Activated T-cell treated with anti-CD3 and anti-CD28 coated beads for 4 hours (primary cell): ENCODE measurements at places on chromosomes 2 and 18.

- no peak for DNase-seq
Observed at GRCh38 chr2:113980946-113981345, 91.1 kb downstream of the ACTR3 start.

GRCh38 chr18:79403723-79404566, 8.2 kb downstream of the NFATC1 start:
- DNase-seq, result no peak

DNA sequence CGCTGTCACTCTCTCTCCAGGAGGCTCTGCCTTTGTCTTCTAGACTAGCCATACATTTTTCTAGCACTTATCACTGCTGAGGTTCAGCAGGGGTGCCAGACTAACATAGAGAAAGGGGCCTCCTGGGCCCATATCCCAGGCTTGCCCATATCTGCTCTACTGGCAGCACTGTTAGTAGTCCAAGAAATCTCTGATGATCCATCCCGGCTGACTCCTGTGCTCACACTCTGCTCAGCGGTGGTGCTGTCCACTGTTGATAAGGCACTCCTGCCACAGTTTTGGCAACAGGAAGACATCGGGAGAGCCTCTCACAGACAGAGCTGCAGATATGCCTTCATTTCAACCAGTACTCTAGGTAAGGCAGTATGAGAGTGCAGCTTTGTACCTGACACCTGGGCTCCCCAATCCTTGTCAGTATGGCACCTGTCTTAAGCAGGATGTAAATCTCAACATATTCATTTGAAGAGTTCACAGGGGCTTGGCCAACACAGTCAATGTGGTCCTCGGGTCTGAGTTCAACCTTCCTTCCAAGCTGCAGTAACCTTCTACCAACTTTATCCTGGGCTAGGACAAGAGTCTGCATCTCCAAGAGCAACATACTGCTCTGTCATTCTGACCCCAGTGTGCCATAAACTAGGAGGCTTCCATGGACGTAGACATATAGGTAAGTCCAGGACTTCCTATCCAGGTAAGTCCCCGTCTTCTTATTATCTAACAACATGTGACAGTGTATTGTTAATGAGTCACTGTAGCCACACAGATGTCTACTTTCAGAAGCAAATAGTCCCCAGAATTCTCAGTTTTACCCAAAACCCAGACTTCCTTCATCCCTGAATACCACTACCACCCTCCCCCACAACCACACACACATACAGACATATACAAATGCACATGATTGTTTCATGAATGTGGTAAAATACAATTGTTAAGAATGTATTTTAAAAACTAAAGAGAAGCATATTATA, 16.2 kb downstream of the KLF7 start:
- DNase-seq, result no peak

DNA sequence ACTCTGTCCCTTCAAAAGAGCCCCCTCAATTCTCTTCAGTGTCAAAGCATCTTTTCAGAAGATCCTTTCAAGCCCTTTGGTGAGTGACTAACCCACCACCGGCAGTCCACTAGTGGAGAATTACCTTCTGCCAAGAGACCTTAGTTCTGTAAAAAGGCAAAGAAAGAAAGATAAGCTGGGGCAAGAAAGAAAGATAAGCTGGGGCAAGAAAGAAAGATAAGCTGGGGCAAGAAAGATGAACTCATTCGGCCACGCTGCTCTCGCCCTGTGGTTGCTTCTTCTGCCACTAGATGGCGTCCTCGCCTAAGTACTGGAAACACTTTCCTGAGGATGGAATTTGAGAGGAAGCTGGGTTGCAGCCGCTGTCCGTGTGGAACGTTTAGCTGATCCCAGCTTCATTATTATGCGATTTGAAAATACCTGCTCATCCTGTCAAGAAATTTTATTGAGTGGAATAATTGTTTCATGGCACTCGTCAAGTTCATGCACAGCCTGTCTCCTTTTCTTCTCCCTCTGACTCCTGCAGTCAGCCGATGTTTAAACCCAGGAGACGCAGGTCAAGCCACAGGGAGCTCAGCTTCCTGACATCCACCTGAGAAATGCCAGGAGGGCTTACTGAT, 17.3 kb upstream of the ANXA4 start:
- DNase-seq, result peak; percentile 88

- DNase-seq, result no peak
Observed at GRCh38 chr2:113150258-113150601, 22.8 kb downstream of the IL1RN start.

GRCh38 chr2:234378440-234378839, 118.4 kb downstream of the ARL4C start:
- no peak for DNase-seq

- no peak for DNase-seq
Observed at GRCh38 chr2:233706720-233707119, 6.0 kb upstream of the UGT1A5 start.

DNA sequence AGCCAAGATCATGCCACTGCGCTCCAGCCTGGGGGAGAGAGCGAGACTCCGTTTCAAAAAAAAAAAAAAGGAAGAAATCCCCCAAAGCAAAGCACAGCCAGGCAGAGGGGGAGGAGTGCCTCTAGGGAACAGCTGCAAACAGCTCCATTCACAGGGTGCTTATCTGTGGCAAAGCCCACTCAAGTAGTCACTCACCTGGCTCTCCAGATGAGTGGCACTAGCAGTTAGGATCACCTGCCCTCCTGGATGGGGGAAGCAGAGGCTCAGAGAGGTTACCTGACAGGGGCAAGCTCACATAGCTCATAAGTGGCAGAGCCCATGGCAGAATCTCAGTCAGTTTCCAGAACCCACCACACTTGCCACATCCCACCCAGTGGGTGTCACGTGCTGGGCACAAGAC, 30.3 kb downstream of the TFCP2L1 start:
- no peak for DNase-seq

GRCh38 chr2:223363085-223363484, 239.1 kb downstream of the SCG2 start:
- DNase-seq, result no peak

DNA sequence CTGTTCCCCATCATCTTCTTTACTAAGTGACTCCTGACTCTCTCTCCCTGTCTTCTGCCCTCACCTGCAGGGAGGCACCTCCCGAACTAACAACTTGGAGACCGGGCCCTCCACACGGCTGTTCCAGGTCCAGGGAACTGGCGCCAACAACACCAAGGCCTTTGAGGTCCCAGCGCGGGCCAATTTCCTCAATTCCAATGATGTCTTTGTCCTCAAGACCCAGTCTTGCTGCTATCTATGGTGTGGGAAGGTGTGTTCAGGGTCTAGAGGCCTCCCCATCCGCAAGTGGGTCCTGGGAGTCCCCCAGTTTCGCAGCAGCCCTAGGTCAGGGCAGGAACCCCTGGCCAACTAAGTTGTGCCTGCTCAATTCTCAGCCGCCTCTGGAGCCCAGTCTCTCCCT, 15.5 kb downstream of the VIL1 start:
- no peak for DNase-seq

- DNase-seq, result no peak
Observed at GRCh38 chr2:172478353-172478752, 51.0 kb downstream of the ITGA6 start.

DNA sequence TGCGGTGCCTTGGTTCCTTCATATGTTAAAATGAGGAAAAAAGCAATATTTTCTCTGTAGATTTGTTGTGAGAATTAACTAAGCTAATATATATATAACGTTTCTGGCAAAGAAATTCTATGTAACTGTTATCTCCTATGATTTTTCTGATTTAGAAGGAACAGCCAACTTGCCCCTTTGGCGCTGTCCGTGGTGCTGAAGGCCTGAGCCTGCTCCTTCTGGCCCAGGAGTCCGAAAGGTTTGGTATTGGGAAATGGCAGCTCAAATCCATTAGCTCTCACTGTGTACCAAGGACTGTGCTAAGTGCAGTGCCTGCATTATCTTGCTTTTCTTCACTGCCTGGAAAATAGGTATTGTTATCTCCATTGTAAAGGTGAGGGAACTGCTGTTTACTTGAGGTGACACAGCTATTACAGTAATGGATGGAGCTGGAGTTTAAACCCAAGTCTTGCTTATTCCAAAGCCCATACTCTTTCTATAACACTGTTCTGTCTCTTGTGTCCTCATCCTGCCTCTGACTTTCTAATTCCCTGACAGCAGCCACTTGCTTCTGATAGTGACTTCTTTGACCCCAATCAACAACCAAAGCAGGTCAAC, 52.2 kb downstream of the C1QL2 start:
- no peak for DNase-seq

GRCh38 chr18:34723143-34723542, 13.0 kb downstream of the DTNA start:
- no peak for DNase-seq

GRCh38 chr18:61727241-61728193, 165.3 kb downstream of the RNF152 start:
- DNase-seq, result no peak

GRCh38 chr18:55779691-55780585, 191.9 kb upstream of the TCF4 start:
- no peak for DNase-seq

DNA sequence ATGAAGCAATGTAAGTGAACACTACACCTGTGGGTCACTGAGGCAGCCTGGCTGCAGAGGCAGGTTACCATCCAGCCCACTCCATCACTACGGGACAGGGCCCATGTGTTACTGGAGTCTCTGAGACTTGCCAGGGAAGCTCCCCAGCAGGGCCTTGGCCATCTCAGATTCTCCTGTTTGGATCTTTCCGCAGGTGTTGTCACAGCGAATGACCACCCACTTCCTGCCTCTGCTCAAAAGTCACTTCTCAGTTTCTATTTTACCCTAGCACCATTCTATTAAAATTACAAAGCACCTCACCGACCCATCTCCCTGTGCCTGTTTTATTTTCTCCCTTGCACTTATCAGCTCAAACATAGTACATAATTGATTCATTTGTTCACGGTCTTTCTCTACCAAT, 34.5 kb upstream of the L3MBTL4 start:
- DNase-seq, result no peak

- DNase-seq, result no peak
Observed at GRCh38 chr18:25066516-25066915, 285.4 kb downstream of the ZNF521 start.

DNA sequence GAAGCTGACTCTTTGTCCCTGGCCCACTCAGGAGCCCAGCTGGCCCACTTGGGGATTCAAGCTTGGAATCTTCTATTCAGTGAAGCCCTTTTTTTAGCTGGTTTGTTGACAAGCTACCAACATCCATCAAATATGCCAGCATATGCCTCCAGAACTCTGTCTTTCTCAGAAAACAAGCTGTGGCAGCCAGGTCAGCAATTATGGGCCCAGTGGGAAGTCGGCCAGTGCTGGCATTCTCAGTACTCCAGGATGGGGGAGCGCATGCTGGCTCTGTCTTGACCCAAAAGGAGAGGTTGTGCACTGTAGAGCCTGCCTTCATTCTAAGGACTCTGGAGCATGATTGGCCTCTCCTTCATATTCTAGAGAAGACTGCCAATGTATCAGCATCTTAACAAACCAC, 401.5 kb downstream of the CNTNAP5 start:
- no peak for DNase-seq

GRCh38 chr18:13336841-13337240, 118.3 kb downstream of the LDLRAD4 start:
- no peak for DNase-seq

DNA sequence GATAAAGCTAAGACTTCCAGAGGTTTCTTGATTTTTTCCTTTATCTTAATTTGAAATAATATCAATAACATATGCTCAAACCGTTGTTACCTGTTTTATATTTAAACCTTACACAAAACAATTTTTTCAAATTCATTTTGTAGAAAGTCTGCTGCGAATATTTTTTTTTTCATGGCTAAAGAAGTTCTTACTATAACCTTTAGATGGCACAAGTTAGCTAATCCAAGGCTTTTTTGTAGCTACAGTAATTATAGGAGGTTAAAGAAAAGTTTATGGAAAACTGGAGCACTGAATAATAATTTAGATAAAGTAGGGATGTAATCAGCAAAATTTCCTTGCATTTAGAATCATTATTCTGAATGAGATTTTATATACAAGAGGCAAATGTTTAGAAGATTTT, 78.0 kb upstream of the PNPT1 start:
- DNase-seq, result no peak
